ENCODE measurements at places on chromosomes 3 and 15.

GRCh38 chr15:96544162-96544756 is 213.8 kb downstream of the NR2F2 start:
- DNase-seq = no peak

- DNase-seq = no peak
Measured at GRCh38 chr3:9387322-9387655, 10.1 kb upstream of the SETD5 start.

GRCh38 chr3:109569135-109569846 is 231.9 kb upstream of the DPPA4 start:
- DNase-seq = no peak

DNA sequence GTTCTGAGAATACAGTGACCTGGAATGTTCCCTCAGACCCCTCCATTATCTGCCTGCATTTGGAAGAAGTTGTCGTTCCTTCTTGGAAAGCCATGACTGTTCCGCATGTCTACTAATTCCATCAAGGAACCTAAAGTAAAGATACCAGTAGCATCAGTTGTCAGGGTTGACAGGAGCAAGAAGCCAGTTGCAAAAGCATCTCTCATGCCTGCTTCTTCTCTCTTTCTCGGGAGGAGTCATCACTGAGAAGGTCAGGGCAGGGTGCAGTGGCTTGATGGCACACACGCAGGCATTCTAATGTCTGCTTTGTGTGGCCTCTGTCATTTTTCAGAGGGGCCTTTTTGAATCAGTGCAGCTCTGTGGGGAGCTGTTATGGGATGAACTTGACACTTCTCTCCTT is 276.6 kb upstream of the TPM1 start:
- no peak for DNase-seq

DNA sequence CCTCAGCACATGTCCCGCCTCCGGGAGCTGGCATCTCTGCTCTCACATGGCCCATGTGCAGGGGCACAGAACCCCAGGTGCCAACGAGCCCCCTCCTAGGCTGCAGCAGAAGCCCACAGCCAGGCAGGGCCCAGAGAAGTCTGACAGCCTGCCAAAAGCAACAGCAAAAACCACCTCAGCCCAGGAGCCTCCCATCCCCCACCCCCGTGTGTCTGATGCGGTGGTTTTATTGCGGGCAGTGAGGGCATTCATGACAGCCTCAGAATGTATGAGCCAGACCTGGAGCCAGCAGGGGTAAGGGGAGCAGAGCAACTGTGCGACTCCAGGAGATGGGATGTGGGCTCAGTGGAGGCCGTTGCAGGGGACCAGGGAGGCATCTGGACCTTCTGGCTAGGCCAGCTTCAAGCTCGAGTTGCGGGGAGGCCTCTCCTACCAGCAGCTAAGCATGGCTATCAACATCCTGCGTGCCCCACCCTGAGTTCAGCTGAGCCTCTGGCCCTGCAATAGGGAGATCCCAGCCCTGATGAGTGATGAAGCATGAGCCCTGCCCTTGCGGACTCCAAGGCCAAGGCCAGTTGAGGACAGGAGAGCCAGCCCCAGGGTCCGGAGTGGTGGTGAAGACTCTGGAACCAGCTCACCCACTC is 52.5 kb downstream of the CYP11A1 start:
- DNase-seq = no peak

GRCh38 chr3:126407412-126408044 is 12.8 kb downstream of the CFAP100 start:
- no peak for DNase-seq

DNA sequence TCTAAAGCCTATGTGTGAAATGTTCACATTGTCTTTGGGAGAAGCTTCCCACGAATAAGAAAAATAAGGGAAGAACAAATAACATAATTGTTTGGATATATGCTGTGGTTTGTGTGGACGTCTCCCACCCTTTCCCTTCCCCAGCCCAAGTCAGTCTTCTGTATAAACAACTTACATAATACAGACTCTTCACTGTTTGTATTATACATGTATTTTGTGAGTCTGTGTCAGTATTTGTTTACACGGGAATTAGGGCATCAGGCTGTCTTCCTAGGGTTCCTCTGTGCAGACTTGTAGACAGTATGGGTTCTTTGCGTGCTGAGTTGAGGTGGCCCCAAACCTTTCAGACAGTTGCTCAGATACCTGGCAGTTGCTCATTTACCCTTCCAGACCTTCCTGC is 103.4 kb downstream of the IGF1R start:
- no peak for DNase-seq

- no peak for DNase-seq
Measured at GRCh38 chr15:38781196-38781595, 216.6 kb upstream of the RASGRP1 start.

GRCh38 chr3:16355828-16356227 is 90.8 kb downstream of the OXNAD1 start:
- DNase-seq = no peak

GRCh38 chr3:3615533-3615932 is 183.7 kb upstream of the LRRN1 start:
- DNase-seq = no peak

DNA sequence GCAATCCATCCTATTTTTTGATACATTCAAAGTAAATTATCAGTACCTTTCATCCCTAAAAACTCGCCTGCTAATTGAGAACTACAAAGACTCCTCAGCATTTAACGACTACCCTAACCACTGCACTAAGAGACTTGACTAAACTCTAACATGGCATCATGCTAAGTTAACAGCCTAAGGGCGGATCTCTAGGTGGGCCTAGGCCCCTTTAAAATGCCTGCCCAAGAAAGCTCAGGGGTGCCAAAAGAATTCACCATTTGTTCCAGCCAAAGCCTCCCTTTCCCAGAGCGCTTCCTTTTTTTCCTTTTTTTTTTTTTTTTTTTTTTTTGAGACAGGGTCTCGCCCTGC is 568 bp upstream of the NEK4 start:
- DNase-seq = no peak

GRCh38 chr3:117587416-117587815 is 877.8 kb downstream of the TUSC7 start:
- DNase-seq = no peak

DNA sequence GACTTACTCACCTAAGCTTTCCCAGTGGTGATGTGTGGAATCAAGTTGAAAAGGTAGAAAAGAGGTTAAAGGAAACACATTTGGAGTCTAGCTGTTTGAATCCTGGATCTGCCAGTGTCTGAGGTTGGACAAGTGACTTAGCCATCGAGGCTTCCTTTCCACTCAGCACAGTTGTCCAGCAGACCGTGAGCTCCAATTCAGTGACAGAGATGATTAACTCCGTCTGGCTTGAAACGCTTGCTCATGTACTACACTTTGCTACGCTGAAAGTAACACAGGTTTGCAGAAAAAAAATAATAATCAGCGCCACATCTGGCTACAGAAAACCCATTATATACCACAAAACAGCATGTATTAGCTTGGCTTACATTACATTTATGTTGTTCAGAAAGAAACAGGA is 364.9 kb upstream of the MCTP2 start:
- DNase-seq = no peak

- no peak for DNase-seq
Measured at GRCh38 chr15:50162969-50163718, 18.9 kb upstream of the SLC27A2 start.
